Eye (tissue), 1 donor: ENCODE measurements at places on chromosomes 12 and 14.
A peak's percentile ranks its signal among the peaks of the same experiment; 100 is the strongest.

- no peak for DNase-seq
Measured at GRCh38 chr12:40351976-40352375, 127.2 kb downstream of the LRRK2 start.

DNA sequence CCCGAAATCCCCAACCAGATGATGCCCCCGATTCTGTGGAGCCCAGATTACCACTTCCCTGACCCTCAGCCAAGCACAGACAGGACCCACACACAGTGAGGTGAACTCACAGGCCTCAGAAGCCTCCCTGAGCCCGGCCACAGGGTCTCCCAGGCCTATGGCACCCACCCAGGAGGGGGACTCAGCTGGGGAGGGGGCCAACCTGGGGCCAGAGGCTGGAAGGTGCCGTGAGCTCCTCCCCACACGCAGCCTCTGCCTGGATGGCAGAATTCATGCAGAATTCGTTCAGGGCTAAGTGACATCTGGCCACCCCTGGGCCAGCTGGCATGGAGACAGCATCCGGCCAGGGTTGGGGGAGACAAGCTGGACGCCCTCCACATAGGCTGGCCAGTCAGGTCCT is 11.8 kb downstream of the TMEM179 start:
- DNase-seq = no peak

- DNase-seq = peak; percentile 80
Measured at GRCh38 chr14:33642080-33642479, 308.8 kb downstream of the EGLN3 start.

DNA sequence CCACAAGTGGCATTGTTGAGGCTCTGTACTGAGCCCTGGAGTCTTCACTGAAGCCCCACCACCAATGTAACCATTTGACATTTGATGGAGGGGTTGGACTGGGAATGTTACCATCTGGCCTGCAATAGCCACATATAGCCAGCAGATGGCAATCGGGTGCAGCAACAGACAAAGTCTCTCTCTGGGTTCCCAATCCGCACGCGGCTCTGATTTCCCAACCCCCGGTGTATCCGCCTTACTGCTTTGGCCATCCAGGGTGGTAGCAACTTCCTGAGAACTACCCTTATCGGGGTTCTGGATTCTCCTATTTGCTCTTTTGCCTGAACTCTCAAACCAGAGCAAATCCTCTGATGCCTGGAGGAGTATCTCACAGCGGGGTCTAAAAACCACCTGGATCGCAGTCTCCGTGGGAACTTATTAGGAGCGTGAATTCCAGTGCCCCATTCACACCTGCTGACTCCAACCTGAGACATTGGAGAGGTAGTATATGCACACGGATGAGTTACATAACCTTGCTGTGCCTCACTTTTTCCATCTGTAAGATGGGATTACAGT is 14.2 kb downstream of the VRTN start:
- DNase-seq = peak; percentile 93

- no peak for DNase-seq
Measured at GRCh38 chr12:91379051-91379775, 196.6 kb upstream of the DCN start.

DNA sequence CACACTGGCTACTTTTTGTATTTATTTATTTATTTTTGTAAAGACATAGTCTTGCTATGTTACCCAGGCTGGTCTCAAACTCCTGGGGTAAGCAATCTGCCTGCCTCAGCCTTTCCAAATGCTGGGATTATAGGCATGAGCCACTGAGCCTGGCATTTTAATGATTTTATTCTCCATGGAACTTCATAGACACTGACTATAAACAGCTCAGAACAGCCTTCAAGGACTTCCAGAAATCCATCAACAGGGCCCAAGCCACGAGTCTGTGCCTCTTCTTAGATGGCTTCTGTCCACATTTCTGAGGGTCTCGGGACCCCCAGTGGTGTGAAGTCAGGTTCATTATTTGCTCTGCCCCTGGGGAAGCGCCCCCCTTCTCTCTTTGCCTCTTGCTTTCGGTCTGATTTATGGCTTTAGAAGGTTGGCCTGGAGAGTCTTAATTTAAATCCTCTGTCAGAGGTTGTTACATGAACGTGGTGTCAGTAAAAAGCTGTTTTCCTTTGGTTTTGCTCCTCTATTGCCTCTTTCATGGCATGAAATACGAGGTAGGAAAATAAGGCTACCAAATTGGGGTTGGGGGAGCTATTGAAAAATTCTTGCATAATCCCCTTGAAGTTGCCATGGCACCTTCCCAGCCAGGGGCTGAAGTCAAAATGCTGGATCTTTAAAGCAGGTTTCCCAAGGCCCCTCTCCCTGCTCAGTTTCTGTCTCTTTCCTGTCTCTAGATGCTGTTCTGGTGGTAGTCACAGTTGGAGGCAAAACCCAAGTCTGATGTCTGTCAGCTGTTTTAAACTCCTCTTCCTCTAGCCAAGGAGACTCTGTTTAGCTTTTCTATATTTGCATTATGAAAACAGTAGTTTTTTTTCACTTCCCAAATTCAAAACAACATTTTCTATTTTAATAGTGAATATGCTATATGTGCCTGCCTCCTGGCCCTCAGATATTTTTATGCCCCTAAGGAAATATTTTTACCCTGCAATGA is 129.4 kb downstream of the SMOC1 start:
- no peak for DNase-seq

GRCh38 chr12:915090-915489 is 34.4 kb downstream of the RAD52 start:
- no peak for DNase-seq

DNA sequence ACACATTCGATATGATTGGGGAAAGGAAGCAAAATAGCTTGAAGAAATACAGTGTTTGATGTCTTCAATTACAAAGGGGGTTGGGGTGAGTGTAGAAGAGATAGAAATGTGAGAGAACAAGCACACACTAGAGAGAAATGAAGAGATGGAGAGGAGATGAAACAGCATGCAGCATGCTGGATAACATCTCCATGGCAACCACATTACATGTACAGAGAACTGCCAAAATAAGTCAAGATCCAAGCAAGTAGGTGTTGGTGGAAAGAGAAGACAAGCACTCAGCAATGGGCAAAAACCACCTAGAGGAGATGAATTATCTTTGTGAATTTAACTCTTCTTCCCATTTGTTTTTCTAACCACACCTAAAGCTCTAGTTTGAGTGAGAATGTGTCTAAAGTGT is 289.8 kb downstream of the GRIN2B start:
- DNase-seq = peak; percentile 55

DNA sequence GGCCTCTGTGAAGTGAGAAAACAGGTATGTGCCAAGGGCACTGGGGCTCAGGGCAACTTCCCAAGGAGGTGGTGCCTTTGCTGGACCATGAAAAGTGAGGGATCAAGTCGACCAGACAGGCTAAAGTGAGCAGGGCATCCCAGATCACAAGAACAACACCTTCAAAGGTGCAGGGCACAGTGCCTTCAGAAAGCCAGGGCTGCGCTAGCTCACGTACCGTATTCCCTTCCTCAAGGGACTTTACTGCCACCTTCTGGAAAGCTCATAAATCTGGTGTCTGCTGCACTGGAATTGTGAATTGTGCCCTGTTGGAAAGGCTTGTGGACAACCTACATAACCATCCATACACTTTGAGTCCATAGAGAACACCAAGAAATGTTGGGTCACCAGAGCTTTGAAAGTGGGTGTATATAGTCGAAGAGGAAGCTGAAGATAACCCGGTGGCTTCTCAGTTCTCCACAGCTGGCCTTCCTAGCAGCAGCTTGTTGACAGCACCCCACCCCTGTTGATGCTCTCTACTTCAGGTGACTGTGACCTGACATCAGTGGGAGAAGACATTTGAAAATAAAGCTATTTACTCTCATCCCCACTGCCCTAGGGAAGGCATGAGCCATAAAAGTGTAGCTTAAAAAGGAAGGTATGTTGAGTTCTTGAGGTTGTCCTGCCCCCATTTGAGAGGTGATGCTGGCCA is 24.5 kb downstream of the FIGNL2 start:
- peak; percentile 77 for DNase-seq

GRCh38 chr14:56812364-56813141 is 2.3 kb upstream of the OTX2 start:
- peak; percentile 69 for DNase-seq

- DNase-seq = no peak
Measured at GRCh38 chr12:70008944-70009343, 183.9 kb downstream of the MYRFL start.

- DNase-seq = no peak
Measured at GRCh38 chr12:59734371-59734770, 138.5 kb downstream of the SLC16A7 start.

DNA sequence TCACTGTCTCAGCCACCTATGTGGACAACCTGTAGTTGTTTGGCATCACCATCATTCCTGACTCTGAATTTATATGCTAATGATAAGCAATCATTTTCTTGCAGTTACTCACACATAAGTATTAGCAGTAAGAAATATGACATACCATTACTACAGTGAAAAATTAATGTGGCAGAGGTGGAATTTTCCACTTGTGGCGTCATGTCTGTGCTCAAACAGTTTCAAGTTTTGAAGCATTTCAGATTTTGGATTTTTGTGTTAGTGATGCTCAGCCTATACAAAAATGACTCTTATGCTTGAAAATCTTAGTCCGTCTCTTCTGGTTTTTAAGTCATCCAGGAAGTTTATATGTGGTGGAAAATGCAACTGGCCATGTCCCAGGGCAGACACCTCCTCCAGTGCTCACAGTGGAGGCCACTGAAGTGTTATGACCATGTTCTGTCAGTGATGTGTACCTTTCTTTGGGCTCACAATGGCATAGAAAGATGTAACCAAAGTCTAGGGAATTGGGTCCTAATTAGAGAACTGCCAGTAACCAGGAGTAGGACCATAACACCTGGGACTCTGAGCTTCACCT is 220.6 kb downstream of the SYT1 start:
- DNase-seq = no peak

- peak; percentile 41 for DNase-seq
Measured at GRCh38 chr14:99589031-99589441, 15.0 kb downstream of the CCDC85C start.

DNA sequence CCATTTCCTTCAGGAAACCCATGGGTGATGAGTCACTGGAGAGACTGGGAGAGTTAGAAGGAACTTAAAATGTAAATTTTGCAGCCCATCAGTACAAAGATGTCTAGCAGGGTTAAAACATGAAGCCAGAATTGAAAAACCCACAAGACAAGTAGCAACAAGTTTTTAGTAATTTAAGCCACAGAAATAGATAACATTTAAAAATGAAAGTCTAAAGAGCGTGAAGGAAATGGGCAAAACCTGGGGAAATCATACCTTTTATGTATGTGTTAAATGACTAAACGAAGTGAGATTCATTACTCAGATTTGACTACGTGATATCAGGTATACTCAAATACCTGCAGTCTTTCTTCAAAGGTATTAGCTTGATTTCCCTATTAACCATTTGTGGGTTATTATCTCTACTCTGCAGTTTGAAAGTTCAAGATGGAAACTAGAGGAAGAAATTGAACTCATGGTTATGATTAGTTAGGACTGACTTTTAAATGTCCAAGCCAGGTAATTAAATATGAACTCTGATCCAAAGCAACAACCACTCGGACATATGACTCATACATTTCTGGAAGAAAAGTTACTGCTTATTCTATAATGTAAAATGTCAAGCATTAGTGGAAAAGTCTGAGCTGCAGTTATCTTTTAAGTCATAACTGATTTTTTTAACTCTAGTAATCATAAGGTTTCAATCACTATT is 84.1 kb downstream of the ITPR2 start:
- DNase-seq = no peak

- DNase-seq = no peak
Measured at GRCh38 chr14:95344536-95344935, 24.8 kb upstream of the CLMN start.

DNA sequence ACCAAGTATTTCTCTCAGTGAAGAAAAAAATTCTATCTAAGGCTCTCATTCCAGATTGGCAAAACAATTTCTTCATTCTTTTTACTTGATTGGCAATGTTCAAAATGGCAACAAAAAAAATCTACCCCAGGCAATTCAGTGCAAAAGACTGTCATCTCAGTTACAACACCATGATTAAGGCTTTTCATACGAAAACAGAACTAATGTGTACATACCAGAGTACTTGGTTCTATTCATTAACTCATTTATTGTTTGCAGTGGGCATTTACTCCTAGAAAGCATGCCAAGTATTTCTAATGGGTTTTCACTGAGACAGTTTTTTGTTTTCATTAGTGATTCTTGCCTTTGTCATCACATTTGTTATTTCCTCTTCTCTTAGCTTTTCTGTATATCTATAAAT is 33.0 kb downstream of the DBX2 start:
- DNase-seq = no peak

DNA sequence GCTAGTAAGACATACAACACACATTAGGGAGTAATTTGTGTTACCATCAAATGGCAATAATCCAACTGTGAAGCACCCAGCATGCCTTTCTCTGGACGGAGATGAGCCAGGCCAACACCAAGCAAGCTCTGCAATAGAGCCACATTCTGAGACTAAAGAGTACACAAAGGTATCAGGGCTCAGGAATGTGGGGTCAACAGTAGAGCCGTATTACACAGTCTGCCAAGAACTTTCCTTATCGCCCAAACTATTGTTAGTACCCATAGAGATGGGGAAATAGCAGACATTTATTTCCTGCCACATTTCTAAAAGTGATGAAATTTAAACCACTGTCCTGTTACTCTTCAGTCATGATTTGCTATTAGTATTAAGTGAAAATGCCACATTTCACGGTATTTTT is 113.7 kb downstream of the BMP4 start:
- DNase-seq = no peak

DNA sequence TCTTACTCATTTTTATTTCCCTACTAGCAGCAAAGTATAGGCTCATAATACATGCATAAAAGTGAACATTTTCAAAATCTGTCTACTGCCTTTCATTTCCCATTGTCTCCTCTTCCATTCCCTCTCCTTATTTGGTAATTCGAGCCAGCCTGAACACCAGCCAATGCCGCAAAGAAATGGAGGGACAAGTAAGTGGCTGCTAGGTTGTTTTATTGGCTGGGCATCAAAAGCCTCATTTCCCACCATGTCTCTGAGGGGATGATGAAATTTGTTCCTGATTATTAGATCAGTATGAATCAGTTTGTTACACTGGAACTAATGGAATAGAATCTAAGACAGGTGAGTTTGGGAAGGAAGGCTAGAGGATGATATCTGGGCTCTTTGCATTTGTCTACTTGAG is 143.5 kb downstream of the KCNA5 start:
- no peak for DNase-seq

- DNase-seq = peak; percentile 64
Measured at GRCh38 chr12:5503774-5504173, 71.9 kb downstream of the NTF3 start.

GRCh38 chr12:66033151-66033550 is 97.4 kb downstream of the LLPH start:
- DNase-seq = no peak

DNA sequence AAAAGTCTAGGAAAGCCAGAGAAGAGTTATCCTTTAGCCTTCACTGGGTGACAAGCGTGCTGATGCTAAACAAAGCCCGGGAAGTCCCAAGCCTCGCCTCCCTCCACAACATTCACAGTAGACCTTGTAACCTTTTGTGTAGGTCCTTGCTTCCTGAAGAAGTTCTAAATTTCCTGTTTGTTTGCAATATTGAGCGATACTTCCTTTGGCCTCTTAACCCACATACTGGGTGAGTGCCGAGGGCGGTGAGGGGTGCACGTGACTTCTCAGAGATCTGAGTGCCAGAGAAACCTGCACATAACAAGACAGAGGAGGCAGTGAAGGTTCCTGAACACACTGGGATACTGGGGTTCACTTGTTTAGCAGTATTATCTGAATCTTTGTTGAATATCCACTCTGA is 134.3 kb downstream of the PLXNC1 start:
- DNase-seq = no peak

GRCh38 chr14:51024377-51024776 is 70.5 kb downstream of the TRIM9 start:
- no peak for DNase-seq
